ENCODE measurements at places on chromosomes 4 and X.

DNA sequence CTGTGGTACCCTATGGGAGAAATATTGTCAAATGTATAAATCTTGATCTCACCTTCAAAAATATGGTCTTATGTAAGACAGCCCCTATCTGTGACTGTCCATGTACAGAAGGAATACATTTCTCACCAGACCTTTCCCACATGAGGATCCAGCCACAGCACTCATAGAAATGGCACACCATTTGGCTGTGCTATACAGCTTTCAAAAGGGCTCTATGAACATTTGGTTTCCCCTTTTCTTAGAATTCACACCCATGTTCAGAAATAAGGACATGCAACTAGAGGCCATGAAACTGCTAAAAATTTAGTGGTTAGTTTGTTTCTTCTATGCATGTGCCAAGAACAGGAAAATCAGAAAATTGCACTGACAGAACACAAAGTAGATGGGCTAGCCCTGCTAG lies 62.7 kb downstream of the ANTXR2 start:
- DNase-seq: no peak

DNA sequence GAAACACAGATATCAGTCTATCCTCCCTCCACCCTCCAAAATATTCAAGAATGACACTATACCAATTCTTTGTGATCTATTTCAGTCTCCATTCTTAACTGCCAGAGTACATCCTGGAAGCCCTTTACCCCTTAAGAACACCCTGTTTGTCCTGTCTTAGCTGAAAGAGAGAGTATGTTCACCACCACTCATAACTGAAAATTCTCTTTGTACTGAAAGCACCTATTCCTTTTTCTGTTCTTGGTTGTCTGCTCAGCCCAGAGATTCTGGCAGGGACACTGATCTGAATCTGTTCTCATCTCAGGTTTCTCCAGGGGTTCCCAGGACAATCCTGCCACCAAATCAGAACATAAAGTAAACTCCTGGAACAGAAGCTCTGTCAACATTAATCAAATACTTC lies 25.4 kb upstream of the EREG start:
- DNase-seq: no peak

DNA sequence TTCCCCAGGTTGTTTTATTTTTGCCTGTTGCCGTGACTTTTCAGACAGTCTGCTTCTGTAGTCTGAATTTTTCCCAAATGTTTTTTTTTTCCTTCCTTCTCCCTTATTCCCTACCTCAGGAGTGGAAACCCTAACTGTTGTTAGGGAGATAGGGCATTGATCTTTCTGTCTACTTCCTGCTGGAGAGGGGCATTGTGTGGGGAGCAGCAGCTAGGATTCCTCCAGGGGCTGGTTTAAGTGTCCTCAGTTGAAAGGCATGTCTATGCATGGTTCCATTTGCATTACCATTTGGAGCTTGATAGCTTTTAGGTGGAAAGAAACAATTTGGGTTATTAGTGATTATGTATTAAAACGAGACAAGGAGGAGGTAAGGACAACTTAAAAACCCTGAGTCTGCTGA lies 383.9 kb downstream of the DCAF12L2 start:
- no peak for DNase-seq

DNA sequence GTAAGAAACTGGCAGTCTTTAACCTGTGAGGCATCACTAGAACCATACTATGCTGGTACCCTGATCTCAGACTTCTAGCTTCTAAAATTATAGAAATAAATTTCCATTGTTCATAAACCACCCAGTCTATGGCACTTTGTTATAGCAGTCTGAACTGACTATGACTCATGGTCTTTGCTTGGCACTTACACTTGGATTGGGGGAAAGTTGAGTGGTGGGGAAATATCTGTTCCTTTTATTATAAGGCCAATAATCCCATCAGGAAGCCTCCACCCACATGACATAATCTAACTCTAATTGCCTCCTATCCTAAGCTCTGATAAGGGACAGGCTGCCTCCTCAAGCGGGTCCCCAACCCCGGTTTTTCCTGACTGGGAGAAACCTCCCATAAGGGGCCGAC lies 61.4 kb upstream of the PACRGL start:
- DNase-seq: no peak

DNA sequence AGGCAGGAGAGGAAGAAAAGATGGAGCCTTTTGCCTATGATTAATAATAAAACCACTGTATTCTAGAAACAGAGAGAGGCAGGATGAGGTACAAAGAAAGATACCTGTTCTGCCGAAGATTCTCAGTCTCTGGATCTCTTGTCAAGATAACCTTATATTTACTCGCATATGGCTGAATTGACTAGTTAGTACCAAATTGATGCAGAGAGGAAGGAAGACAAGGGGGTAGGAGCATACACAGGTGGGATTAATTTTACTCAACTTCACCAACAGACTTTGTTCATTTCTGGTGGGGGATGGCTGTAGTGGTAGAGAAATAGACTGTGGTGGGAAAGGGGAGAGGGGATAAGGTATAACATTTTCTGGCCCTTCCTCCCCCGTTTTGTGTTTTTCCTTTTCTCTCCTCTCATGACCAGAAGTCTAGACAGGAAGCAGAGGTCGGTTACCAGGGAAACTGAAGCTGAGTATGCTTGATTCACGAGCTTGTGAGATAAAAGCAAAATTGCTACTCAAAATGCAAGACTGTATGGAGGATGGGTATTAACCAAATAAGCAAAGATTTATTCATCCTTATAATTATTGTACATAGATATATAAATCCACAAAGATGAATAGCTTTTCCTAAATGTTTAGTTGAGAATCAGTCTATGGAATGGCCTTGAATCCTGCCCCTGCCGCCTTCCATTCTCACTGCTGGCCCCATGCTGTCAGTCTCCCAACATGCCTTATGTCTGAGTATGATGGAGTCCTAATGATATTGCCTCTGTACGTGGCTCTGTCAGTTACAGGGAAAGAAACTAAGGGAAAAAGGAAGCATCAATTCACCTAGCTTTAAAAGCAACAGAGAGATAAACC lies 17.8 kb upstream of the PAGE2B start:
- DNase-seq: no peak

DNA sequence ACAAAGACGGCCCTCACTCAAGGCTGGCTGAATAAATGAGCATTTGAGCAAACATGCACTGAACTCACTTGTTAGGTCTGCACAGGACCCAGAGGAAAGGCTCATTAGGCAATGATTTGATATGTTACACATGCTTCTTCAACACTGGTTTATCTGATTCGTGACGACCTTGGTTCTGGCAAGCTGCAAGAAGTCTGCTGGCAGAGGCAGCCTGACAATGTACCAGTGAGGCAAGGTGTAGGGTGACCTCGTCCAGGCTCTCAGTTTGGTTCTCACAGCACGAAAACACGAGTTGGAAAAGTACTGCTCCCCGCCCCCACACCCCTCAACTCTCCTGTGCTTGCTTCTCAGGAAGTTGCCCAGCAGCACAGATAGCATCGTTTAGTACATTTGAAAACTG lies 63.1 kb upstream of the CITED1 start:
- DNase-seq: no peak
